Activated naive CD8-positive, alpha-beta T cell treated with anti-CD3 and anti-CD28 coated beads for 36 hours (primary cell): ENCODE measurements at places on chromosomes 4 and X. TPM values are rescaled to one million over a fixed set of nuclear protein-coding genes. Genes with fewer than 3 reads are reported as not detected.

DNA sequence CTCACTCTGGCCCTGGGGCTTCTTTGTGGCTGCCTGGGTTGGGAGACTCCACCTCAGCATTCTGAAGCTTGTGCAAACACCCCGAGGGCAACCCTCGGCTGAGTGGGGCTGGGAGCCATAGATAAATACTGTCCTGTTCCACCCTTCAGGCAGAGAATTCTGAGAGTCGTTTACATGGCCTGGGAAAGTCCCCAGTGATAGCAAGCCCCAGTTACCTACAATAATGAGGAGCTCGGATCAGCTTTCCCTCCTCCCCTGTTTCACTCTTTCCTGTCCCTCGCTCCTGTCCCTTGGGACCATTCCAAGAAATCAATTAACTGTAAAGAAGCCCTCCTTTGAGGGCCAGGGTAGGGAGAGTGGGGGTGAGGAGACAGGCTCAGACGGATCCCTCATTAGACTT lies 31.6 kb upstream of the DDX3X start:
- DNase-seq, result no peak

The GPRASP1 gene
- total RNA-seq, result 2.3 TPM

DNA sequence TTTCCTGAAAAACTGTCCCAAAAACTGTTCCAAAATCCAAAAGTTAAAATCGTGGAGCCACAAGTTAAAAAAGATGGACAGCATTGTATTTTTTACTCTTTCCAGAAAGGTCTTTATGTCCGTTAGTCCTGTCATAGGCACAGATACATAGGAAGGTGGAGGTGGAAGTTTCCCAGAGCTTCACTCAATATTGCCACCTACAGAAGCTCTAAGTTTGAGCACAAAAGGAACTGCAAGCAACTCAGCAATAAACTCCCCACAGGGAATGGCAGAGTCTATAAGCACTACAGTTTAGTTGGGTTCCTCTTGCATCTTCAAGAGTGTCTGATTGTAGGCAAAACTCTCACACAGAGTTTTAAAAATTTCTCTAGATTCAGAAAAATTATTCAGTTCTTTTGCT lies 22.0 kb upstream of the UGT2B4 start:
- DNase-seq, result no peak

The PPP2R2C gene
- not detected for total RNA-seq

DNA sequence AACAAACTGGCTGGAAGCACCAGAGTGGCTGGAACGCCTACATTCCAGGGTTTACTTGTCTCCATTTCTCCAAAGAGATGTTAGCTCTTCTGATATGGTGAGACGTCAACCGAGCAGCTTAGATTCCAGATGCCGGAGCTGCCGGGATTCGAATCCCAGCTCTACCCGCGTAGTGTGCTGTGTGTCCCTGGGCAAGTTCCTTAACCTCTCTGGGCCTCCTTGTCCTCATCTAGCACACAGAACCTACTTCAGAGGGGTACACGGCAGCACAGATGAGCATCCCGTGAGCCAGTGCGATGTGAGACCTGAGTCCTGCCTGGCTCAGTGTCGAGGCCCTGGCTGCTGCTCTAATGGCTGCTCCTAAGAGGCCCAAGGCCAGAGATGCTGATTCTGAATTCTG lies 60.1 kb downstream of the ABLIM2 start:
- DNase-seq, result no peak
